ENCODE measurements at places on chromosomes 13 and 19.

DNA sequence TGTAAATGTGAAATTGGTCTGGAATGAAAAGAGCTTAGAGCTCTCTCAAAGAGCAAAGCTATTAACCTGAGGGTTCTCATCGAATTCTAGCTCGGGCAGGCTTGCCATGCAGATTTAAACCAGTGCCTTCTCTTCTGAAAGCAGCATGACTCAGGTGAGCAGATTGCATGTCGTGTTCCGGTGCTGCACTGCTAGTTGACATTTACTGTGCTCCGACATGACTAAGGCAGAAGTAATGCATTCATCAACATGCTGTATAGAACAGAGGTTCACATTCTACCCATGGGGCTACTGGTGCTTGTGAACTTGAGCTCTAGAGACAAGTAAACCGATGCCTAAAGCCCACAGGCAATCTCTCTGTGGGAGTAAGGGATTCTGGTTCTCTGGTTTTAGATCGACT is 947.7 kb downstream of the EFNB2 start:
- no peak for DNase-seq

DNA sequence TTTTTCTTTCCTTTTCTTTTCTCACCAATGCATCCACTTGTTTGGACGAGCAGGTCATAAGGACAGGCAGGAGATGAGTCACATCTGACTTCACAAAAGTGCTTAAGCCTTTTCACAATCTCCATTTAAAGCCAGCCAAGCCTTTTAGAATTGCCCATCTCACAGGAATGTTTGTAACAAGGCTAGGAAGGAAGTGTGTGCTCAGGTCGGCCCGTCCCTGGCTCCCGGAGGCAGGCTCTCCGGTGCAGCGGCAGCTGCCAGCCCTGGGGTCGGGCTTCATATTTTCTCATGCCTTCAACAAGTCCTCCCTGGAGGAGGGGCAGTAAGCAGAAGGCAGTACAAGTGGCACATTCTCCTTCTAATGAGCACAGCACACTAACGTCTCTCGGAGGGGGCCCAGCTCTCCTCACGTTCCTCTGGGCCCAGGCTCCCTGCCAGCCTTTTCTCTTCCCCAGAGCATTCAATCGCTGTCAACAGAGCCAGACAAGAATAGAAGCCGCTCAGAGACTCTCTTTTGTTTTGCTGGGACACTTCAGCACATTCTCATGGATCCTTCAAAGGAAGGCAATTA is 180.5 kb downstream of the COL4A1 start:
- no peak for DNase-seq

- DNase-seq: no peak
Measured at GRCh38 chr19:5843295-5843927, 3.9 kb upstream of the FUT6 start.

GRCh38 chr13:29991343-29991742 is 140.9 kb upstream of the UBL3 start:
- no peak for DNase-seq

- no peak for DNase-seq
Measured at GRCh38 chr13:27978301-27978968, 9.3 kb upstream of the CDX2 start.

- DNase-seq: no peak
Measured at GRCh38 chr13:39864221-39864620, 208.8 kb downstream of the COG6 start.

- no peak for DNase-seq
Measured at GRCh38 chr19:55486971-55487923, 989 bp upstream of the SSC5D start.

DNA sequence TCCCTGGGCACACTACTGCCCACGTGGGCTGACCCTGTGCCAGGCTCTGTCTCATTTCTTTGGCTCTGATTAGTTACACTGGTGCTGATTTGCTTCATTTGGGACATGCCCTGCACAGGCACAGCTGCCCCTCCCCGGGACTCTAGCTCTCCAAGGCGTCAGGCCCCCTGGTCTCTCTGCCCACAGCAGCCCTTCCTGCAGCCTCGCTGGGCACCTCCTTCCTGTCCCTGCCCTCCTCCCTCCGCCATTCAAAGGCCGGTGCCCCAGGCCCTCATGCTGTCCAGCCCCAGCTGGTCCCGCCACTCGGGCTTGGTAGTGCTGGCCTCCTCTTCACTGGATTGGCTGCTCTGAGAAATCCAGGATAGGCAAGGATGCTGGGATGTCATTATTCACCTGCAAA is 73.1 kb downstream of the ERICH6B start:
- DNase-seq: no peak

- DNase-seq: no peak
Measured at GRCh38 chr19:32605544-32605943, 24.6 kb downstream of the PDCD5 start.

DNA sequence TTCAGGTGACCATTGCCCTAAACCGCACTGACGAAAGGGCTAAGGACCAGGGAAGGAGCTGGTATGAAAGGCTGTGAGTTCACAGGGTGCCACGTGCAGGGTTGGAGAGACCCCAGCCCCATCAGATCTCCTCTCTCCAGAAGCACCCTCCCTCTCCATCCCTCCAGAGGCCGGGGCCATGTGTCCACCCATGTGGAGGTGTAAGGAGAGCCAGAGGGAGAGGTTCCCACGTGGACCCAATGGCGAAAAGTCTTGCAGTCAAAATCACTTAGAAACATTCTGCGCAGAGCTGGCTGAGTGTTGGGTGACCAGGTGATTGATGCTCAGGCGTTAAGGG is 168.3 kb downstream of the COL4A1 start:
- DNase-seq: no peak

DNA sequence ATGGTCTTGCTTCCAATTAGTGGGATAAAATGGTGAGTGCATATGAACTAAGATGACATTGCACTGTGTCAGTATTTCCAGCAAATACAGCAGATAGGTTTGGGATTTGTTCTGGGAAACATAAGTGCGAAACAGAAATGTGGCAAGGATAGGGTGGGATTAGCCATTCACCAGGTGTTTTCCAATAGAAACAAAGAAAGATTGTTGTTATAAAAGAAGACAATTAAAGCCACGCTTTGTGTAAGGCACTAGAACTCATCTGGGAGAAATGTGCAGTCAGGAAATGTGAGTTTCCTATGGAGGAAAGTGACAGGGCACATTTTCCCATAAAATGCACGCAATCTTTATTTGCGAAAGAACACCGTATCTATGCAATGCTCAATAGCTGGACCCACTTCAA is 1547.8 kb downstream of the EFNB2 start:
- DNase-seq: no peak

DNA sequence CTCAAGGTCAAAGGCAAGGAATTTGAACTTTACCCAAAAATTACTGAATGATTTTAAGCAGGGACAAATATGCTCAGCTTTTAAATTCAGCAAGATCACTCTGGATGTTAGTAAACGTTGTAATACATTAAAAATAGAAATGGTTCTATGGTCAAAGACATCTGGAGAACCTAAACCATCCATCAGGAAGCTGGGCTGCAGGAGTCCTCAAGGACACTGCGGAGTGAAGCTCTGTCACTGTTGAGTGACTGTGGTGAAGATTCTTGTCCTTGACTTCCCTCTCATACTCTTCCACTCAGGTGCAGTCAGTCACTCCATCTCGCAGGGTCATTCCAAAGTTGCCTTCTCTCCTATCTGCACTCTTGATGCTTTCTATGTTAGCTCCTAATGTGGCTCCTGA is 450.7 kb downstream of the FOXO1 start:
- DNase-seq: no peak

GRCh38 chr13:24063281-24063877 is 97.1 kb upstream of the SPATA13 start:
- no peak for DNase-seq

GRCh38 chr13:80160110-80160509 is 180.8 kb downstream of the SPRY2 start:
- DNase-seq: no peak

- DNase-seq: no peak
Measured at GRCh38 chr19:28397306-28397705, 815.6 kb downstream of the UQCRFS1 start.

DNA sequence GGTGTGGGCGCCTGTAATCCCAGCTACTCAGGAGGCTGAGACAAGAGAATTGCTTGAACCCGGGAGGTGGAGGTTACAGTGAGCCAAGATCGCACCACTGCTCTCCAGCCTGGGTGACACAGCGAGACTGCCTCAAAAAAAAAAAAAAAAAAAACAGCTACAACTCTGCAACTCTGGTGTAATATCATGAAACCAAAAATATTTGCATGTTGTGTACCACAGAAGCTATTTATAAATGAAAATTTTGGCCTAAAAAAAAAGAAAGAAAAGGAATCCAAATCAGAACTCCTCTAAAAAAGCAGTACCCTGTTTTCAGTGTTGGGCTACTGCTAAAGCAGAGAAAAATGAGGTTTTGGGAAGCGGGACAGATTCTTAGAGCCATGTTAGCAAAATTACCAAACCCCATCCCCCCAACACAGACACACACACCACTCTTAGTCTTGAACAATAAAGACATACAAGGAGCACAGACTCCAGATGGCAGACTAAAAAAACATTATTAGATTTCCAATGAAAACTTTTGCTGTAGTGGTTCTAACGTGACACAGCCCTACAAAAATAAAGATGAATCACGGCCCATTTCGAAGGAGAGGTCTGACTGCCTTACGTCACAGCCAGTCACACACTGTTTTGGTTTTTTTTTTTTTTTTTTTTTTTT is 51.5 kb downstream of the INSR start:
- no peak for DNase-seq

DNA sequence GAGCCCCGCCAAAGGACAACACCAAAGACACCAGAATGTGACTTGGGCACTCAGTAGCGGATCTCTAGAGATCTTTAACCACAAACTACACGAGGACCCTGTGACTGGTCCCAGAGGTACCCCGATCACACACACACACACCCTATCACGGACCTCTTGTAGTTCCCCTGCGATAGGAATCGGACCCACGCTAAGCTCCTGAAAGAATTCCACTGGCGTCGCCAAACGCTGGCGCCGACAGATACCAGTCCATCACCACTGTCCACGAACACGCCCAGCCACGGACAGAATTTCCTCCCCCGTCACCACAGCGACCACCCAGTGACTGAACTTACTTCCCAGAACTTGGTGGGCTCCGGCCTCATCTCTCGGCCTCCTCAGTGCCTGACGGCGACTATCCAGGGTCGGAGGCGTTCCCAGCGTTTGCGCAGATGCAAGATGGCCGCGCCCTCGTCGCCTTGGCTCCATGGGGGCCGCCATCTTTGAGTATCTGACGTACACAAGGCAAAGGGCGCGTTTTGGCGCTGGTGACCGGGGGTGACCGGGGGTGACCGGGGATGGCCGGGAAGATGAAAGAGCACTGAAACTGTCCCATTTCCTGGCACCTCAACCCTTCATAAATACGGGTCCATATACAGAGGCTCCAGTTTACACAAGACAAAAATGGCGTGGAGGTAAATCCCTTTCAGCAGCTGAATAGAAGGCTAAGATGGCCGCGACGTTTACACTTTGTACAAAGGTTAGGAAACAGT is at the start of gene ZNF615:
ZNF615 (minus strand) TSS at position 406 of the 752 bp plus-strand sequence. CDS start 4,500 bp downstream, outside the sequence.
- DNase-seq: peak; percentile 67

DNA sequence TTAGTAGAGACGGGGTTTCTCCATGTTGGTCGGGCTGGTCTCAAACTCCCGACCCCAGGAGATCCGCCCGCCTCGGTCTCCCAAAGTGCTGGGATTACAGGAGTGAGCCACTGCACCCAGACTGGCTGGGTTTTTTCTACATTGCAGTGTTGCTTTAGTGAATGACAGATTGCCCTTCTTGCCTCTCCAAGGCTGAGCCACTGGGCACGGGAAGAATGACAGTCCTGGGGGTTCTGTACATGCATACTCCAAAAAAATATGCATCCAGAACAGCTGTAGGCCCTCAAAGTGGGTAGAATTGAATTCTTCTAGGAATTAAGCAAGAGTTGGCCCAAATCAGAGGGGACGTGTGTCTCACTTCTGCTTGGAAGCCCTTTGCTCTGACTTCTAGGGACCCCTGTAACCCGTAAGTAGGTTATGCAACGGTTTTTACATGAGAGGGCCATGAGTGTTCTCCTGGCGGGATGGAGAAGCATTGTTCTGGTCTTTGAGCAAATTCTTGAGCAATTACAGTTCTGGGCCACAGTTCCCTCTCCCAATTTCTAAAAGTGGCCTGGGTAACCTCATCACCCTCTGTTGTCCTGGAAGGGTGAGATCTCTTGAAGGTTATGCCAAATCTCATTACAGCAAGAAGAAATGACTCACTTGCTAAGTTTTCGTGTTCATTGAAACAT is 3.6 kb downstream of the ACTN4 start:
- DNase-seq: no peak

- DNase-seq: peak; percentile 21
Measured at GRCh38 chr13:32587011-32587810, 959 bp downstream of the PDS5B start.

DNA sequence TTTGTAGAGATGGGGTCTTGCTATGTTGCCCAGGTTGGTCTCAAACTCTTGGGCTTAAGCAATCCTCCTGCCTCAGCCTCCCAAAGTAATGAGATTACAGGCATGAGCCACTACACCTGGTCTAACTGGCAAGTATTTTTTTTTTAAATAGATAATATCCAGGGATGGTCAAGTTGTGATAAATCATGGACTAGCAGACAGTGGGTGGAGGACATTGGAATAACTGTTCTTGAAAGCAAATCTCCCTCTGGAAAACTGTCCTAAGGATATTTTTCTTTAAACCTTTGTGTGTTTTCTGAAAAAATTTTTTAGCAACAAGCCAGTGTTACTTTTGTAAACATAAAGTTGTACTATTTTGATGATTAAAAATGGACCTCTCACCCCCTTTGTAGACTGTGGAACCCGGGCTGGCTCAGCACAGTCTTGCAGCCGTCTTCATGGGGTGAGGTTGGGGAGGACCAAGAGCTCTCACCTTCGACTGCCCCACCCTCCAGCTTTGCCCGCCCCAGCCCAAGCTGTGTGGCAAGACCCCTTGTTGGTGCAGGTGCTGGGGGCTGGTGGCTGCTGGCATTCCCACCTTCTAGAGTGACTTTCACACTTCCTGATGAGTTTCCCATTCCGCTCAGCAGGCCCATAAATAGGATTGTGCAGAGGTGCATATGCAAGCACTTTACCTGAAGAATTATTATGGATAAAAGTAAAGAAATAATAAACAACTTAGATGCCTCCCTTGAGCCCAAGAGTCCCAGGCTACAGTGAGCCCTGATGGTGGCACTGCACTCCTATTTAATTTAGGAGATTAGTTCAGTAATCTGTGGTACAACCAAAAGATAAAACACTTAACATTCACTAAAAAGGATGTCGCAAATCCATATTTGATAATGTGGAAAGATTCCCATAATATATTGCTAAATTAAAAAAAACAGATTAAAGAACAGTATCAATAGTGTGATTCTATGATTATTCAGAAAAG is 107.3 kb downstream of the GADD45B start:
- no peak for DNase-seq

DNA sequence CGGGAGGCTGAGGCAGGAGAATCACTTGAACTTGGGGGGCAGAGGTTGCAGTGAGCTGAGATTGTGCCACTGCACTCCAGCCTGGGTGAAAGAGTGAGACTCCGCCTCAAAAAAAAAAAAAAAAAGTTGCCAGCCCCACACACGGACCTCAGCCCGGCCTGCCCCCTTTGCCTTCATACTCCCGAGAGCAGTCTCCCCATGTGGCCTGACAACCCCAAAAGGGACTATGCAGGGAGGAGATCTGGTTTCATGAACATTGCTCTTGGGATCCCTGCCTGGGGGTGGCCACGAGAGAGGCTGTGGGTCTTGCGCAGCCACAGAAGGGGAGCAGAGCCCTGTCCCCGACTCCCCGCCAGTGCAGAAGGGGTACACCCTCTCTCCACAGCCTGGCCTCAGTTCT is 30.9 kb upstream of the ADGRE5 start:
- no peak for DNase-seq

GRCh38 chr13:66341635-66342377 is 888.3 kb downstream of the PCDH9 start:
- DNase-seq: no peak

Measured in stimulated activated CD4-positive, alpha-beta T cell treated with anti-CD3 and anti-CD28 coated beads, Interleukin-1b, Interleukin-23, amount 100 ng/mL, for 1 hour (primary cell).